HFF-Myc (cell line): ENCODE measurements at places on chromosomes 5 and 9.

DNA sequence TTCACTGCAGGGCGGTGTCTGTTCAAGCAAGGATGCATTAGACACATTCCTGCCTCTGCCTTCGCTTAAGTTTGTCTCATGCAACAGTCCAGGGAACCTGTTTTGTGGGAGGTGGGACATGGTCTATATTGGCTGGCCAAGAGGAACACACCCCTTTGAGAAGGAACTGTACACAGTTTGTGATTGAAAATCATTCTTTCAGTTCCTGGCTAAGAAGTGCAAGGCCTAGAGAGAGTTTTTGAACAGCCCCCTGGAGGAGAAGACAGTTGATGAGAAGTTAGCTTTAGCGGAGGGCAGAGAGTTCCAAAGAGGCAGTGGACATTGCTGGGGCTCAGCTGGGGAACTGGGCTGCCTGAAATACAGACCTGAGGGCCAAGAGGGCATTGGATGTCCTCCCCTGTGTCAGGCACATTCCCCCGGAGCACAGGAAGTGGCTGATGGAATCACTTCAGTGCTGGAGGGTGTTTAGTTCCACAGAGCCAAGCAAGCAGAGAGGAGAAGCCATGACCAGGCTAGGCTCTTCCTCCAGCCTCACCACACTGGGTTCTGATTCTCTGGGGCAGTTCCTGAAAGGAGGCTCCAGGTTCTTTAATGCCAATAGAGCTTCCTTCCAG, 66.6 kb downstream of the RGS3 start:
- DNase-seq: no peak

GRCh38 chr5:162230348-162230747, 162.8 kb downstream of the GABRG2 start:
- DNase-seq: no peak

- DNase-seq: no peak
Measured at GRCh38 chr5:127417528-127417927, 99.9 kb upstream of the PRRC1 start.

DNA sequence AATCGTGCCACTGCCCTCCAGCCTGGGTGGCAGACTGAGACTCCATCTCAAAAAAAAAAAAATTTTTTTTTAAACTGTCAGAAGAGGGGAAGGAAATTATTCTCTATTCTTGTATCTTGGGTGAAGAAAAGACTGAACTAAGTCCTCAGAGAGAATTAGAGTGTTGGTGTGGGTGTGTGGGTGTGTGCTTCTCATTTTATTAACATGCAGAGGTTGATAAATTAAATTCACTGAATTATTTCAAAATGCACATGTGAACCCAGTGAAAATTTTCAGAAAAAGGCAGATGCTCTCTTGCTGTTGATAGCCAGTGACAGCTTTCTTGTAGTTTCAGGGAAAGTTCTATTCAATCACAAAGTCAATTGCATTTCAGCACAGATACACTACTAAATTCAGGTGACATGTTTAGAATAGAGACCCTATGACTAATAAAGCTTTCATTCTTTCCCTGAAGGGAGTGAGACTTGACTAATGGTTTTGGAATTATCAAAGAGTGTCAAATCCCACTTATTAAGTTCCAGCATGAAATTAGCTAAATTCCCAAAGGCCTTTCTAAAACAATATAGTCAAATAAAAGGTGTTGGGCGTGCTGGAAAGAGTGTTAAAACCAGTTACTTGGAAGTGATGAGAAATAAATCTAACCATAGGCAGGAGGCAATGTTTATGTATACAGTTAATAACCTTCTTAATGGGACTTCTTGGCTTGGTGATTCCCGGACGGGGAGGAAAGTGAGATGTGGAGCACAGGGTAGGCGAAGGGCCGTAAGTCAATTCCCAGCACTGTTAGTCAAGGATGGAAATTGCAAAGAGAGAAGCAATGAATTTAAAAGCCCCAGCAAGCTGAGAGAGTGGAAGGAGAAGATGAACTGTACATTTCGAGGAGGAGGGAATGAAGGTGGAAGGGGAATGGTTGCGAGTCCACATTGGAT, 103.2 kb upstream of the SPATA31D4 start:
- no peak for DNase-seq

DNA sequence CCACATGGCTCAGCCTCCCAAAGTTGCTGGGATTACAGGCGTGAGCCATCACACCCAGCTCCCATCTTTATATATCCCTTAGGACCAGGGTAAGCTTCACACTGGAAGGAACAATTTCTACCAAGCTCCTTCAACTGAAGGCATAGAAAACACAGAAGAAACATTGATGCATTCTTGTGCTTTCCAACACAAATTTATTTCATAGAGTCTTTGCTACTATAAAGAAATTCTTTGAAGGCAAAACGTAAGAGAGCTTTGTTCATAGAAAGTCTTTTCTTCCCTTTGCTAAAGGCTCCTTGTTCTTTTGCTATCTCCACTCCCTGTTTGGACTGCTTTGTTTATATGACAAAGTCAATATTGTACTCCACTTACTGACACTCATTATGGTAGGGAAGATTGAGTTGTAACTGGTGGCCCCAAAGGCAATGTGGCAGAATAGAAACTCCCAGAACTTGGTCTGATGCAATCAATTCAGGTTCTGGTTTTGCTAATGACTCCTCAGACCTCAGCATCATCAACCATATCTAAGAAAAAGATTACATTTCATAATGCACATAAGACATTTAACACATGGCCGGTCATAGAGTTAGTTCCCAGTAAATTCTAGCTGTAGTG, 97.4 kb upstream of the CLINT1 start:
- no peak for DNase-seq

DNA sequence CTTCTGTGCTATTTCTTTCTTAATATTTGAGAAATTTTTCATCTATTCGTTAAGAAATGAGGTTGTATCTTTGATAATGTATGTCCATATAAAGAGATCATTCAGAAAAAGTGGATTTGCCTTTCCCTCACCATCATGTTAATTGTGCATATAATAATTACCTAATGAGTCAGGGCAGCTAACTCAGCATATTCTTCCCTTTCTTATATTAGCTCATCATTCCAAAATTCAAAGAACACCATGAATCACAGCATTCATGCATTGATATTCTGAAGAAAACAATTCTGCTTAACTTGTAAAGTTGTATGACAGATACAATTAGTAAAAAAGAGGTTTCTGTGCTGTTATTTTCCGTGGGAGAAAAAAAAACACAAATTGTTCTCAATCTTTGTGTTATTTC, 630.6 kb downstream of the TLE1 start:
- DNase-seq: no peak

GRCh38 chr5:33400675-33401074, 40.1 kb upstream of the TARS1 start:
- no peak for DNase-seq

DNA sequence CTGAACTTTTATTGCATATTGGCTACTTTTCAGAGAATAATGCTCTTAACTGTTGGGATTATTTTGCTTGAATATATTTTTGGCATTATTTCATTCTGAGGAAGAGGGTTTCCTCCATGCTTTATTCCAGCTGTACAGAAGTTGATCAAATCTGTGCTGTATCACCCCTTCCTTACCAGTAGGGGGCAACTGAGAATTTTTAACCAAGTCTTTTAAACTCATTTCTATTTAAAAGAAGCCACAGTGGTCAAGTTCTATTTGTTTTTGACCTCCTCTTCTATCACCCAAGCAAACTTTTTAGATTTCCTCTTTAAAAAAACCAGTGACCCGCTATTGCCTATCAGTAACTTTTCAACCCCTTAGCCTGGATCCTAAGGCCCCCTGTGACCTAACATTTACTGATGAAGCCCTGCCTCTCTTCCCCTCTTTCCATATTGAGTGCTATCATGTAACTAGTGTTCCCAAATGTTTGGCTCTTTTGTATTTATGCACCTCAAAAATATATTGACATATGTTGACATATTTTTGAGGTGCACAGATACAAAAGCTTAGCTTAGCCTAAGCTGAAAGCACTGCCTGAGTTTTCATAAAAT, 80.6 kb downstream of the FBXO4 start:
- DNase-seq: no peak

- DNase-seq: no peak
Measured at GRCh38 chr9:102967979-102968378, 27.2 kb upstream of the CYLC2 start.

DNA sequence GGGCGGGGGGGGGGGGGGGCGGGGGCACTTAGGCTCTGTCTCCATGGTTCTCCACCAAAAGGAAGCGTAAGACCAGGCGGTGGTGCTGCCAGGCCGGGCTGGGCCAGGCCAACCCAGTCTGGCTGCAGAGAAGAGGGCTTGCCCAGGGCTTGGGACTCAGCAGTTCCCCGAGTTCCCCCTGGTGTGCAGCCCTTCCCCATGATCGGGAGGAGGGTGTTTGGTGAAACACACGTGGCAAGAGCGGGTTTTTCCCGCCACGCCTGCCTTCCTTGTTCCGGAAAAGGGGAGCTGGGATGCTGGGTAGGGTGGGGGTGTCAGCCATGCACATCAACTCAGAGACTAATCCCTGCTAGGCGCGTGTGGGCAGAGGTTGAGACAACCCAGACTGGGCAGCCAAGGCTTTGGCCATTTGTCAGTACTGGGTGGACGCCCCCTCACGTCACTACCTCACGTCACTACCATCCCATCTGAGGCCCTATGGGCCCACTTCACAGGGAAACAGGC, 32.9 kb downstream of the PRRX2 start:
- DNase-seq: no peak

GRCh38 chr5:17096952-17097695, 120.3 kb upstream of the BASP1 start:
- DNase-seq: no peak

DNA sequence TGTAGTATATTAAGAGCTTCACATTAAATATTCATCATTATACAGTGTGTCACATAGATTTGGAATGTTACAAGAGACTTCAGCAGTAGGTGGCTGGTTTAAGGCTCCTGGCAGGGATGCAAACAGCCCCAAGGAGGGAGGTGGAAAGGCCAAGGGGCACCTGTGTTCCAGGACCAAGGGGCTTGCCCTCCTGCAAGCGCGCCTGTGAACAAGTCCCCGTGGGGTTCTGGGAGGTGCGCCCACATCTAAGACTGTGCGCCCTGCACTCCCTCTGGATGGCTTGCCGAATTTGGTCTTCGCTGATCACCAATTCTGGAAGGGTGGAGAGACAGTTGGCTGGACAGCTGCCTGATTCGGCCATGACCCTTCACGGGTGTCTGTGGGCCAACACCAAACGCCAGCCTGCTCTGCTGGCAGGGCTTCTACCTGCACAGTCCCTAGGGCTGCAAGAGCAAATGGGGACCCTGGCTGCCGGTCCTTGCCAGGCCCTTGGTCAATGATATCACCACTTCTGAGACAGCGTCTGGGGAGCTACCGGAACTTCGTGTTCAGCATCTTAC, 12.1 kb upstream of the SLC25A51 start:
- DNase-seq: no peak

- DNase-seq: no peak
Measured at GRCh38 chr5:179841621-179842020, 17.0 kb downstream of the MRNIP start.

DNA sequence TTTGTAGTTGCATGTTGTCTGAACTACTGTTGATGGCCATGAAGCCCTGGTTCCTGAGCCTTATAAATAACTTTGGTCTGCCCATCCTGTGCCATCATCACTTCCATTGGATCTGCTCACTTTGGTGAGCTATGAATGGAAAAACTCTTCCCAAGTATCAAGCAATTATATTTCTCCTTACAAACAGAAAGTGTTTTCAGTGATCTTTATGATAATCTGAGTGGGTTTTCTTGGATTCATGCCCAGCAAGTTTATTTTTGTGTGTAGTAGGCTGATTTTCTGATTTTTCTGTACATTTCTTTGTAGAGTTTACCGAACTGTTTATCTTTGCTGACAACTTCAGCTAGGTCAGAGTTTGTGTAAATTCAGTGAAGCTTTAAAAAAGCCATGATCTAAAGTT, 31.0 kb downstream of the CAMK4 start:
- DNase-seq: no peak

DNA sequence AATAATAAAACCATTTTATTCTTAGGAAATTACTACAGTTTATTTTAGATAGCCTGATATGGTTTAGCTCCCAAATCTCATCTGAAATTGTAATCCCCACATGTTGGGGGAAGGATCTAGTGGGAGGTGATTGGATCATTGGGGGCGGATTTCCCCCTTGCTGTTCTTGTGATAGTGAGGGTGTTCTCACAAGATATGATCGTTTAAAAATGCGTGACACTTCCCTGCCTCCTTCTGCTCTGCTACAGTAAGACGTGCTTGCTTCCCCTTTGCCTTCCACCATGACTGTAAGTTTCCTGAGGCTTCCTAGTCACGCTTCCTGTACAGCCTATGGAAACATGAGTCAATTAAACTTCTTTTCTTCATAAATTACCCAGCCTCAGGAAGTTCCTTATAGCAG, 122.4 kb upstream of the FGF10 start:
- no peak for DNase-seq

DNA sequence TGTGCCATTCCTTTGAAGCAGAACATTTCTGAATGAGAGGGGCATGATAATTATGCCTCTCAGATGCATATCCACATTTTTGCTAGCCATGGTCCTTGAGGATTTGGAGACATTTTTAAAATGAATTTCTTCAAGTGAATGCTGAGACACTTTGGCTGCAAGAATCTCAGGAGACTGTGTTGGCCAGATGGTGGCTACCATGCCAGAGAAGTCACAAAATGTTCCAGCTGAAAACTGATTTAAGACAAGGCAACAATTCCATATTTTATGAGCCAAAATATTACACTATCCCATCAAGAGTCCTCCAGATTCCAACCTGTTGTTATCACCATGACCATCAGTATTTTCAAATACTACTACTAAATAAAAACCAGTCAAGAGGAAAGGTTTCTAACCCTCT, 859.5 kb upstream of the DMAC1 start:
- DNase-seq: no peak

DNA sequence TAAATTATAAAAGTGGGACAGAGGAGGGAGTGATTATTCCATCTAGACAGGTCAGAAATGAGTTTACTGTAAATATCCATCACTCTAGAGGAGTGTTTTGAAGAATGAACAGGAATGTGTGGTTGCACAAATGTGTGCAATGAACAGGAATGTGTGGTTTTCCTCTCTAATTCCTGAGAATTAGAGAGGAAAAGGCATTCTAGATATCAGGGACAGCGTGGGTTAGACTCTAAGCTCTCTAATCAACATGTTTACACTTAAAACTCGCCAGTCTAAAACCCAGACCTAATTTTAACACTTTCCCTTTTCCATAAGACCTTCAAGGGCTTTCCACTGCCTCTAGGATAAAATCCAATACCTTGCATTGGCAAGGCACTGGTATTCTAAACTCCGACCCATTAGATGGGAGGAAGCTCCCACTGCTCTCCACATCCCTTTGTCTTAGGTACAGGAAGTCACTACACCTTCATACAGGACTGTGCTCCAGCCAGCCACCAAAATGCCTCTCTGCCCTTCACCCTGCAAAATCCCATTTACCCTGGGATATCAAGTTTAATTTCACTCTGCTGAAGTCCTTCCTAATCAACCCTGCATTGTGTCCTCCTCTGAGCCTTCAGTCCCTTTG, 67.9 kb downstream of the NFIB start:
- DNase-seq: no peak

DNA sequence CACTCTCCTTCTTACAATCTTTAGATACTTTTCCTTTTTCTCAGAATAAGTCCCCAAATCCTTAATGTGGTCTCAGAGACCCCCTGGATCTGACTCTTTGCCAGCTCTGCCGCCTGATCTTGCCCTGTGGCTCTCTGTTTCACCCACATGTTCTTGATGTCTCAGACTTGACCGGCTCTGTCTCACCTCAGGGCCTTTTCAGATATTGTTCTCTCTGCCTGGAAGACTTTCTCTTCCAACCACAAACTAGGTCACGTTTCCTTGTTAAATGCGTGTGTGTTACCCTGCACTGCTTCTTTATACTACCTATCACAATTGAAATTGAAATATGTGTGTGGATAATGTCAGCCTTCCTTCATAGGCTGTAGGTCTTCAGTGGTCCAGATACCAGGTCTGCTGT, 265.4 kb upstream of the NUDT12 start:
- DNase-seq: no peak

- DNase-seq: no peak
Measured at GRCh38 chr5:136330353-136331038, 34.8 kb downstream of the TRPC7 start.
